Stimulated activated memory B cell treated with anti-CD40 and anti-IgM and Interleukin-4, amounts not matched to agents 10 μg/mL and 1 μg/mL and 100 μg/mL, for 72 hours (primary cell): ENCODE measurements at places on chromosomes 13 and 19.

GRCh38 chr13:71772361-71772760 lies 94.6 kb downstream of the DACH1 start:
- no peak for ATAC-seq

DNA sequence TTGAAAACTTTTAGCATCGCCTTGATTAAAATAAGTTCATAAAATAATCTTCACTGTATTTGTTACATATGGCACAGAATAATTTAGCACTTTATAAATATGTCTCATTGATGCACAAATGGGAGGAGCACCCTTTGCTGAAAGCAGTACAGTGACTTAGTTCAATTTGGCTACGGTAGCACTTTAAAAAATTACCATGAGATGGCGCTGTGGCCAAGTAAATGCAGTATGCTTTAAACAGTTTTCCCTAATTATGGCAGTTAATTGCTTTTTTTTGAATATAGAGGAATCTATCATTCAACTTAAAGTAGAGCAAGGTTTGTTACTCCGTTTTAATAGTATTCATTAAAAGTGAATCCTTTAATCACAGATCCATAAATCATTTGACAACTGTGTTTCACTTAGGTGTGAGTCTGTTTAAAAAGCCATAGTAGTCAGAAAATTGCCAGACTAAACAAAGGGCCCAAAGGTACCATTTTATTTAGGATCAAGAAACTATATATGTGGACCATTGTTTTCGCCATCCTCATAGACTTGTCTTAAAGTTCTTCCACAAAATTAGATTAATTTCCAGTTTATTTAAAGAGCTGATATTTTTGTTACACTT lies 34.7 kb upstream of the ESD start:
- ATAC-seq: no peak

DNA sequence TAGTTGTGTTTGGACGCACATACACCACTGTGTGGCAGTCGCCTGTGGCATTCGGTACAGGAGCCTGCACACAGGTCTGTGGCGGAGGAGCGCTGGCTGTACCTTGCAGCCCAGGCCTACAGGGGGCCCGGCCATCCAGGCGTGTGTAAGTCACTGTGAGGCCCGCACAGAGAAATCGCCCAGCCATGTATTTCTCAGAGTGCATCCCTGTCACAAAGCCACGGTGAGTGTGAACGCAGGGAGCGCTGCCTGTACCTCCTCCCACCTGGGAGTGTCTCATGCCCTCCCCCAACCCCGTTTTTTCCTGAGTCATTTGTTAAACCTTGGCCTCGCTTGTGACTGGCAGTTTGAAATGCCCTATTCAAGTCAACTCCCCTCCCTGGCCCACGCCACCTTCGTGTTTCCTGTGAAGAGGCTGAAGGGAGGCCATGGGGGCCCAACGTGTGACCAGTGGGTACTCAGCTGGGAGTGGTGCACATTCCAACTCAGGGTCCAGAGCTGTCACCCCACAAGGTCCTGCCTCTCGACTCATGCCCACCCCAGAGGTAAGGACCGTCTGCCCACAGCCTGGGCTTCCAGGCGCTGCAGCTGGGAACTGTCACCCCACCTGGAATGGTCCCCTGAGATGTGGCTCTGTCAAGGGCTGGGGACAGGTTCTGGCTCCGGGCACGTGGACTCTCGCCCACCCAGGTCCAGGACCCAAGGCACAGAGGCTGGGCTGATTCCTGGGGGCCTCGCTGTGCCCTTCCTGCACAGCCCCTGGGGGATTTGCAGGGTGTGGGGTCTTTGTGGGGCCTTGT lies 11.6 kb upstream of the RASA3 start:
- ATAC-seq: peak; percentile 56

GRCh38 chr13:80371840-80372509 lies 31.0 kb upstream of the SPRY2 start:
- ATAC-seq: no peak

GRCh38 chr19:41930926-41931592 lies 2.8 kb upstream of the ERFL start:
- ATAC-seq: no peak

GRCh38 chr13:98585946-98586345 lies 9.0 kb upstream of the STK24 start:
- ATAC-seq: no peak

GRCh38 chr13:89520468-89520867 lies 1827.0 kb upstream of the MIR17HG start:
- ATAC-seq: no peak

DNA sequence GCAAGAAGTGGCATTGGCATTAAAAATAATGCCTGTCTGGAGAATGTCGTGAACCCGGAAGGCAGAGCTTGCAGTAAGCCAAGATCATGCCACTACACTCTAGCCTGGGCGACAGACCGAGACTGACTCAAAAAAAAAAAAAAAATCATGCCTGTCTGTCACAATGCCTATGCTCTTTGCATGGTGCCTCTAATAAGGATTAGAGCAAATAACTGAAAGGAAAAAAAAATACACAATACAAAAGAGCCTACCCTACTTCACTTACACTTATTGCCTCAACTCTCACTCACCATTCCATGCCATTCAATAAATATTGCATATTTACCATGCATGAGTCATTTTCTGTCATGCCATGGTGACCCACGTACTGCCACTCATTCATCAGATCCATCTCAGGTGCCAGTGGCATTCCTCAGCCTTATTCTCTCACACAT lies 49.1 kb downstream of the TBC1D4 start:
- no peak for ATAC-seq

DNA sequence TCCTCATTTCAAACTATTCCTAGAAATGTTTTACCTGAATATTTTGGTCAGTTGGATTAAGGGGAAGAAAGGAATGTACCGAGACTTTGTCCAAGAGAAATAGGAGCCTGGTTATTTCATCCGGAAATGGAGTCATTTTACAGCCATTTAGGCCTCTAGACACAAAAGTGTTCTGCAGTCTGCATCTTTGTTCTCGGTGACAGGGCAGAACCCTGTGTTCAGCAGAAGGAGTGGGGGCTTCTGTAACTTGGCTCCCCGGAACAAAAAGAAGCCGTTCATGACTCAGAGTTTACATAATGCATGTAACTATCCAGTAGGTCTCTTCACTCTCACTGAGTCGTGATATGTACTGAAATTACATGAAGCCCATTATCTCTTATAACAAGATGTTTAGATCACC lies 21.6 kb upstream of the FNDC3A start:
- ATAC-seq: no peak

DNA sequence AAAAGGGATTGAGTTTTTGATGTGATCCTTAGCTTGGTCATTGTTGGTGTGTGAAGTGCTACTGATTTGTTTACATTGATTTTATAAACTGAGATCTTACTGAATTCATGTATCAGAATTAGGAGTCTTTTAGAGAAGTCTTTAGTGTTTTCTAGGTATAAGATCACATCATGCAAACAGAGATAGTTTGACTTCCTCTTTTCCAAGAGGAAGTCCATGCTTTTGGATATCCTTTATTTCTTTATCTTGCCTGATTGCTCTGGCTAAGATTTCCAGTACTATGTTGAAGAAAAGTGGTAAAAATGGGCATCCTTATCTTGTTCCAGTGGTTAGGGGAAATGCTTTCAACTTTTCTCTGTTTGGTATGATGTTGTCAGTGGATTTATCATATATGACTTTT lies 561.2 kb upstream of the SLITRK1 start:
- no peak for ATAC-seq

GRCh38 chr19:29303719-29304090 lies 90.8 kb upstream of the UQCRFS1 start:
- no peak for ATAC-seq

GRCh38 chr19:1307320-1307719 lies 21.6 kb downstream of the EFNA2 start:
- no peak for ATAC-seq

DNA sequence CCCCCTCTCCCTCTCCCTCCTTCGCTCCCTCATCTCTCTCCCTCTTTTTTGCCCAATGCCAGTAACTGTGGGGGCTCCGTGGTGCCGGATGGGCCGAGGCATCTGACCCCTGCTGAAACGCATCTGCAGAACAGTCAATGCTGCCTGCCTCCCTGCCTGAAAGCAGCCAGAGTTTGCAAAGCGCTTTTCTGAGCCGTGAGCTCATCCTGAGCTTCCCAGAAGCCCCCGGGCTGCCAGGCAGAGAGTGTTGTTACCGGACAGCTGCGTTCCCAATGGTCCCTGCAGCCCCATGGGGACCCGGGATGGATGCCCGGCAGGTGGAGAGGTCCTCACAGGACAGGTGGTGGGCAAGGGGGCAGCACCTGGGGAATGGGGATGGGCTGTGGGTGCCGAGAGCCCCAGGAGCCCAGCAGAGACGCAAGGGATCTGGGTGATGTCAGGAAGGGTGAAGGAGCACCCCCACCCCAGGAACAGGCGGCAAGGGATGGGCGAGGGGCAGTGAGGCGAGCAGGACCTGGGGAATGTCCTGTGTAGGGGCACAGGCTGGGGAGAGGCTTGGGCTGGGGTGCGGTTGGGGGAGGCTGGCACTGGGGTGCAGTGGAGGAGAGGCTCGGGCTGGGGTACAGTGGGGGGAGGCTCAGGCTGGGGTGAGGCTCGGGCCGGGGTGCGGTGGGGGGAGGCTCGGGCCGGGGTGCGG lies 33.0 kb downstream of the GPX4 start:
- no peak for ATAC-seq

DNA sequence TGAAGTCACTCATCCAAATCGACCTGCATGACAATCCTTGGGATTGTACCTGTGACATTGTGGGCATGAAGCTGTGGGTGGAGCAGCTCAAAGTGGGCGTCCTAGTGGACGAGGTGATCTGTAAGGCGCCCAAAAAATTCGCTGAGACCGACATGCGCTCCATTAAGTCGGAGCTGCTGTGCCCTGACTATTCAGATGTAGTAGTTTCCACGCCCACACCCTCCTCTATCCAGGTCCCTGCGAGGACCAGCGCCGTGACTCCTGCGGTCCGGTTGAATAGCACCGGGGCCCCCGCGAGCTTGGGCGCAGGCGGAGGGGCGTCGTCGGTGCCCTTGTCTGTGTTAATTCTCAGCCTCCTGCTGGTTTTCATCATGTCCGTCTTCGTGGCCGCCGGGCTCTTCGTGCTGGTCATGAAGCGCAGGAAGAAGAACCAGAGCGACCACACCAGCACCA lies 5.9 kb downstream of the SLITRK5 start:
- no peak for ATAC-seq

DNA sequence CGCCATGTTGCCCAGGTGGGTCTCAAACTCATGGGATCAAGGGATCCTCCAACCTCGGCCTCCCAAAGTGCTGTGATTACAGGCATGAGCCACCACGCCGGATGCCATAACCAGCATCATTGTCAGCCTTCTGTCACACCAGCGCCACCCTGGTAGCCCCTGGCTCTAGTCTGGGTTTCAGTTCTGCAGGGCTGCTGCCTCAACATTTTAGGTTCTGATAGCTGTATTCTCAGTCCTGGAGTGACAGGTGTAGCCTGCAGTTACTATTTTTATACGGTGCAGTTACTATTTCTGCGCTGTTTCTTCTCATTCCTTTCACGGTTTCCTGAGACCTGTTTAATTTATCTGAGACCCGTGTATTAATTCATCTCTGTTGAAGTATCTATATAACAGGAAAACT lies 57.1 kb downstream of the TRPM4 start:
- ATAC-seq: peak; percentile 79

GRCh38 chr13:55554741-55555140 lies 1586.0 kb upstream of the PRR20A start:
- ATAC-seq: no peak

- peak; percentile 37 for ATAC-seq
Observed at GRCh38 chr19:2728783-2729387, 7.7 kb upstream of the DIRAS1 start.

DNA sequence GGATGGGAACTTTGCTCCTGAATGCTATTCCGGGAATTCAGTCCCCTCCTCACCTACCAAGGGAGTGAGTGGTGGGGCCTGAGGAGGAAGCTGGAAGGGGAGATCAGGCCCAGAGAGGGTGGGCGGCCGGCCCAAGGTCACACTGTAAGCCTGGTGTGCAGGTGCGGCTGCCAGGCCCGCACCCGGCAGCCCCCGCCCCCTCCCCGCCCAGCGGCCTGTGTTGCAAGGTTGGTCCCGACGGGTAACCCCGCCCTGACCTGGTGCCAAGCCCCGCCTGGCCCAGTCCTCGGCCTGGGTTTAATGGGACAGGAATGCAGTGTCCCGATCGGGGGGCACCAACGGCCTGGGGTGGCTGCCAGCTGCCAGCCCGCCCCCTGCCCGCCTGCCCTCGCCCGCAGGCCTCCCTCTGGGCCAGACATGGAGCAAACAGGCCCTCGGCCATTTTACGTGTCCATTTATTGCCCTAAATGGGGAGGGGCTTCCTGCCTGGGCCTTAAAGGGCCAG lies 5.5 kb downstream of the ZBTB7A start:
- no peak for ATAC-seq

DNA sequence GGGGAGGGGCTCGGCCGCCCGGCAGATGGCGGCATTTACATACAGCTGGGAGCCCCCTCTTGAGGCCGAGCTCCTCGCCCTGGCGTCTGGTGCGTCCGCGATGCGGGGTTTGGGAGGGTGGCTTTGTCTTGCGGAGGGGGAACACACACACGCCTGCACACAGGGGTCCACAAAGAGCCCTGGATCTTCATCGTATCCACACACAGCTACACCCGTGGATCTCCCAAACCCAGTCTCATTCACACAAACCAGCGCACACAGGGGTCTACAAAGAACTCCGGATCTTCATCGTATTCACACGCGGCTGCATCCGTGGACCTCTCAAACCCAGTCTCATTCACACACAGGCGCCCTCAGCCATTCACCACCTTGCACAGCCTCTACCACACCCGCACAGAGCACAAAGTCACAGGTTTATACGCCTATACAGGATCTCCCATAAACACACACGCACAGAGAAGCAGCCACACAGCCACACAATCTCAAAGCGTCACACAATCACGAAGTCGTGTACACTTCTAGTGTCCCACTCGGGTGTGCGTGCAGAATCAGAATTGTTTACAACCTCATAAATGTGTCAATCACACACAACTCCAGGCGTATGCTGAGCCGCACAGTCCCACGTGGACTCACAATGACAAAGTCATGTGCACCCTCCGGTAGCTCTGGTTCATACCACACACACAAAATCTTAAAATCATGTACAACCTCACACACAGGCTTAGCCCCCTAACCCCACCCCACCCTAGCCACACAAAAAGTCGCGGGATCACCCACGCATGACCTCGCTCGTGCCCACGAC lies 550 bp upstream of the DLL3 start:
- ATAC-seq: peak; percentile 62

DNA sequence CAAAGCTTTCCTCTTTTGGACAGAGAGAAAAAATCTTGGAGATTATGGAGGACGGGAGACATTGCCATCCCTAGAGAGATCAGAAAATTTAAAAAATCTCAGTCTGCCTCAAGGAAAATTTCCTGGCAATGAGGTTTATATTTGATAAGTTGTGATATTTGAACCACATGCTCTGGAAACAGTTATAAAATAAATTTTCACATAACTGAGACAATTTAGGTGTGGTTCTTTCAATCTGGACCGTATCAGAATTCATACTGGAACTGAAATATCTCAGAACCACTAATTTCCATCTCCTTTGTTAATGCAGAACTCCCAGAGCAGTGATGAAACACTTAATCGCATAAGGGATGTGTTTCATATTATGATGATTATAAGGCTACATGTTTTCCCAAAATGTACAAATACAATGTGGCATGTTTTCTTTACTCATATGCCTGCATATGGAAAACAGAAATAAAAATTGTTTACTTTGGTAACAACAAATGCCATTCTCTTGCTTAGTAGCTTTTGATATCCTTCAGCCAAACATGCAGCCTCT lies 13.7 kb downstream of the UBE2L5 start:
- no peak for ATAC-seq

GRCh38 chr13:44678197-44678596 lies 102.1 kb upstream of the TSC22D1 start:
- no peak for ATAC-seq

GRCh38 chr19:13712767-13713201 lies 51.5 kb upstream of the MRI1 start:
- ATAC-seq: no peak
